ENCODE measurements at places on chromosomes 12 and 14. TPM values are rescaled to one million over a fixed set of nuclear protein-coding genes. Genes with fewer than 3 reads are reported as not detected.

GRCh38 chr12:118135788-118136558 is at the start of gene PEBP1:
Gene PEBP1 (plus strand): TSS chr12:118136124. CDS start chr12:118136210, 86 bp downstream.
- DNase-seq: peak; percentile 96

DNA sequence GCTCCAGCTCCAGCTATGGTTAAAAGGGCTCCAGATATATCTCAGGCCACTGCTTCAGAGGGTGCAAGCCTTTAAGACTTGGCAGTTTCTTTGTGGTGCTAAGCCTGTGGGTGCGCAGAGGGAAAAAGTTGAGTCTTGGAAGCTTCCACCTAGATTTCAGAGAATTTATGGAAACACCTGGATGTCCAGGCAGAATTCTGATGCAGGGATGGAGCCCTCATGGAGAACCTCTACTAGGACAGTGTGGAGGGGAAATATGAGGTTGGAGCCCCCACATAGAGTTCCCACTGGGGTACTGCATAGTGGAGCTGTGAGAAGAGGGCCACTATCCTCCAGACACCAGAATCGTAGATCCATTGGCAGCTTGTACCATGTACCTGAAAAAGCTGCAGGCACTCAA is 69.9 kb downstream of the SDR9C7 start:
- no peak for DNase-seq

DNA sequence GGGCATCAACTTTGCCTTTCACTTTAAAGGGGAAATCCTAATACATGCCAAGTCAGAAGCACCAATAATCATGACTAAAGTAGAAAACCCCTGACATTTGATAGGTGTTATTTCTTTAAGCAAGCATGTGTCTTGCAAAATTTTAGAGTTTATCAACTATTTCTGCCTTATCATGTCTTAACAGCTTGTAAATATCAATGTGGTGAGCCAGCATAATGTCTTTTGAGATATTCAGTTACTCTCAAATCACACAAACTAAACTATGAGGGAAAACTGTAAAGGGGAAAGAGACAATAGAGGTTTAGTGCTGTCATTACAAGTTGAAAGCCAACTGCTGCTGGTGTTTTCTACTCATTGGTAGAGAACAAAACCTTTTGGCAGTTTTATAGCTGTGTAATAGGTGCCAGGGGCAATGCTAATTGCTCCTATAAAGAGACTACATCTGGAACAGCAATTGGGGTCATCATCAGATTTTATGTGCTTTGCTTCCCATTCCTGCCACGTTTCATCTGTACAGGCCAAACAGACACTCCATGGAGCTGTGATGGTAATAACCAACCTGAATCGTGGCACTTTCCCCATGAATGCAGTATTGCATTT is 1027.4 kb downstream of the FSCB start:
- no peak for DNase-seq

The TSPAN19 gene
- total RNA-seq: not detected

DNA sequence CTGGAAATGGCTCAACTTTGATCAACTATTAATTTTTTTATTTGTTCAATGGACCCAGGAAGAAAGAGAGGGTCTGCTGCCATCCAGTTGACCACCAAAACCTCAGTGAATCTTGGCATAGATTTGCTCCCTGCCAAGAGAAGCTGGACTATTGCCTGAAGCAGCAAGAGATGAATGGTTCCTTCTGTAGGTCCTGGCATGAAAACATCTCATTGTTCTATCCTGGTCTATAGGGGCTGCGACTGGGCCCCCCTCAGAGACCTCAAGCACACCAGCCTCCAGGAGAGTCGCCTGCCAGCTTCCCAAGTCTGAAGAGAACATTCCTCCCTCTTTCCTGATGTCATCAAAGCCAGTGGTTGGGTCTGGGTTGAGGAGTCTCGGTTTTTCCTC is 204.9 kb downstream of the TMX1 start:
- no peak for DNase-seq

GRCh38 chr12:95998611-95999286 is 2.6 kb upstream of the HAL start:
- peak; percentile 73 for DNase-seq

Measured in GM23248 (cell line).